ENCODE measurements at places on chromosomes 11 and 22.

DNA sequence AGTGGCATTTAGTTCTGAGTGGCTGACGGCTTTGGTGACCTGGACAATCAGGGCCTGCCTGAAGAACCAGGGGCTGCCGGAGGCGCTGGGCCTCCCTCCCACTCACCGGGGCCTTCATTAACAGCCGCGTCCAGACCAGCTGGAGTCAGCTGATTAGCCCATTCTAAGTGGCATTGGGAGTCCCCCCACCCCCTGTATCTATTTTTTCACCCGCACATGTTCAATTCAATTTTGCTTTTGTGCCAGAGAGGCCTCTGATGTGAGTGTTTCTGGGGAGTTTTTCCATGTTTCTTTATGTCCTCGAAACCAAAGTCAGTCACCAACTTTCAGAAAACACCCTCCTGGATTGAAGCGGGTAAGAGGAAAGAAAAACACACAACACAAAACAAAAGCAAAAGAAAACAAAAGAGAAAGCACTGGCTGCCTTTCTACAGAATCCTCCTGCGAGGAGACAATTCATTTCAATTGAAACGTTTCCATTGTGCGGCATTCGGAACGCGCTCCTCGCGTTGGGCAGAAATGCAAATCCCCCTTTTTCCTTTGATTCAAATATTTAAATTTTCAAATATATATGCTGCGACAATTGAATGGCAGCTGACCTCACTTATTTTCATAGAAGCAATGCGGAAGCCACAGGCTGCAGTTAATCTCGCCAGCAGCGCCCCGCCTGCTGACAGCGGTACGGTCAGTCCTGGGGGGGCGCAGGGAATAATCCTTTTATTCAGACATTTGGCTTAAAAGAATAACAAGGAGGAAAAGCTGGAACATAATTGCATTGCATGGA is 17.7 kb downstream of the CDKN1C start:
- no peak for DNase-seq

- no peak for DNase-seq
These were observed 80.6 kb downstream of the WNT7B start for GRCh38 chr22:45896153-45896951.

DNA sequence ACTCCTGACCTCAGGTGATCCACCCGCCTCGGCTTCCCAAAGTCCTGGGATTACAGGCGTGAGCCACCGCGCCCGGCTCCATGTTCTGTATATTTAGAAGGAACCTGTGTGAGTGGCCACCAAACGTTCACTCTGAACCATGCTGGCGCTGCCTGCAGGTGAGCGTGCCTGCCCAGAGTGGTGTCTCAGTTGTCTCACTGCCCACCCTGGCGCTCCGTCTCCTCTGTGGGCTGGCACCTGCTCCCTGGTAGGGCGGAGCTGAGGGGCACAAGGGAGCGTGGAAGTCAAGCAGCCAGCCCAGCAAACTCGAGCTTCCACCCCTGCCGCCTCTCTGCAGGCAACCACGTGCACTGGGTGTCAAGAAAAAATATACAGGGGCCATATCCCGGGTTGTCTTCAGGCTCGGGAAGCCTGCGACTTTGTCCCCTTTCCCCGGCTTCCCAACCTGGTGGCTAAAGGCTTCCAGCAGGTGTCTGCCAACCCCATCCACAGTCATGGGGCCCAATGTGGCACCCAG is 16.7 kb downstream of the TXN2 start:
- DNase-seq, result no peak

DNA sequence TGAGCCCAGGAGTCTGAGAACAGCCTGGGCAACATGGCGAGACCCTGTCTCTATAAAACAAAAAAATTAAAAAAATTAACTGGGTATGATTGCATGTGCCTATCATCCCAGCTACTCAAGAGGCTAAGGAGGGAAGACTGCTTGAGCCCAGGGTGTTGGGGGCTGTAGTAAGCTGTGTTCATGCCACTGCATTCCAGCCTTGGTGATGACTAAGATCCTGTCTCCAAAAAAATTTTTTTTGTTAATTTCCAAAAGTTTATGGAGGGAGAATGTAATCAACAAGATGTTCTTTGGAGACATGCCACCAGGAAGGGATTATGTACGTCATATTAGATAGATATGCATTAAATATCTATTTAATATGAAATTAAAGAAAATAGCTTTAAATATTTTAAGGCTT is 267.5 kb downstream of the SBF2 start:
- no peak for DNase-seq

GRCh38 chr11:64229744-64230170 is 591 bp upstream of the DNAJC4 start:
- no peak for DNase-seq

DNA sequence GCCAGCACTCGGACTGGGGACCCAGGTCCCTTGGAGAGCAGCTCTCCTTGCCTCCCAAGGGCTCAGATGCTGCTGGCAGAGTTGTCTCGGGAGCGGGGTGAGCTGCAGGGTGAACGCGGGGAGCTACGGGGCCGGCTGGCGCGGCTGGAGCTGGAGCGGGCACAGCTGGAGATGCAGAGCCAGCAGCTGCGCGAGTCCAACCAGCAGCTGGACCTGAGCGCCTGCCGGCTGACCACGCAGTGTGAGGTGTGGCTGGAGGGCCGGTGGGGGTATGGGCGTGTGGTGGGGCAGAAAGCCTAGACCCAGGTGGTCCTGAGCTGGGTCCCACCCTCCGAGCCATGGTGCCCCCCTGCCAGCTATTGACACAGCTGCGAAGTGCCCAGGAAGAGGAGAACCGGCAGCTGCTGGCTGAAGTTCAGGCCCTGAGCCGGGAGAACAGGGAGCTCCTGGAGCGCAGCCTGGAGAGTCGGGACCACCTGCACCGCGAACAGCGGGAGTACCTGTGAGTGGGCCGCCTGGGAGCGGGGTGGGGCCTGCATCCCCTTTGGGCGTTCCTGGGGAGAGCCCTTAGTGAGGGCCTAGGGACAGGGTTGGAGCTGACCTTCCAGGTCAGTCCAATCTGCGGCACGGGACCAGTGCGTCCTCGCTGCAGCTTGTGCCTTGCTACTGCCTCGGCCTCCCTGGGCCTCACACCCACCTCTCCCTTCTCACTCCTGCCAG is 5.8 kb upstream of the RPS6KA4 start:
- no peak for DNase-seq

DNA sequence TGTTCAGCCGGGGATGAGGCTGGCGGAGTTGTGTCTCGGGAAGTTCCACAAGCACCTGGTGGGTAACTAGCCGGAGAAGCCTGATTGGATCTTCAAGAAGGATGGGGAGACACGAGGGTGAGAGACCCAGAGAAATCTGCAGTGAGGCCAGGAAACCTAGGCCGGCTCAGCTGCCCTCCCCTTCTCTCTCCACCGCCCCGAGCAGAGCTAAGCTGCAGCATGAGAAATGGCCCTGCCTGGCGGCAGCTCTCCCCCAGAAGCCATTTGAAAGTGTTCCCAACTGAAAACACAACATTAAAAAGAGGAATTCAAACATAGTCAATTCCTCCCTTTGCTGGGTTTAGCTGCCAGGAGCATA is 77.8 kb upstream of the SHISAL1 start:
- no peak for DNase-seq

DNA sequence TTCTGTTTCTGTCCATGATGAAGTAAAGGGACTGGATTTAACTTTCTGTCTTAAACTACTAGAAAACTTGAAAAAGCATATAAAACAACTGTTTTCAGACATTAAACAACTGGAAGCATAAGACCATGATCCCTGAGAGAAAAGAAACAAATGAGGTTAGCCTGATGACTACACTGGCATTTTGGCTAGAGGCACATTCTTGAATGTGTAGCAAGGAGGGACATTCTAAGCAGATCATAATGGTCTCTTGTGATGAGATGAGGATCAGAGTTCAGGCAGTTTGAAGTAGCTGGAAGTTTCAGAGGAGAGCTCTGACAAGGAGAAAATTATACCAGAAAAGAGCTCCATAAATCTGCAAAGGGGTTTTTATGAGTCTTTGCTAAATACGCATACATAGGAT is 75.4 kb downstream of the AASDHPPT start:
- DNase-seq, result no peak

GRCh38 chr11:122976061-122976733 is 5.4 kb downstream of the BSX start:
- no peak for DNase-seq

- no peak for DNase-seq
These were observed 2.0 kb downstream of the FREY1 start for GRCh38 chr11:45905095-45905494.
